ENCODE measurements at places on chromosomes 11 and 22.
A peak's percentile ranks its signal among the peaks of the same experiment; 100 is the strongest.

- no peak overlapping the region for H3K27ac ChIP-seq
- H3K4me1 ChIP-seq: no peaks in the 10 kb centered on the region
- no peak for DNase-seq
- no peak overlapping the region for H3K4me3 ChIP-seq
Observed at GRCh38 chr22:26975865-26976264, 318.5 kb downstream of the MIAT start.

DNA sequence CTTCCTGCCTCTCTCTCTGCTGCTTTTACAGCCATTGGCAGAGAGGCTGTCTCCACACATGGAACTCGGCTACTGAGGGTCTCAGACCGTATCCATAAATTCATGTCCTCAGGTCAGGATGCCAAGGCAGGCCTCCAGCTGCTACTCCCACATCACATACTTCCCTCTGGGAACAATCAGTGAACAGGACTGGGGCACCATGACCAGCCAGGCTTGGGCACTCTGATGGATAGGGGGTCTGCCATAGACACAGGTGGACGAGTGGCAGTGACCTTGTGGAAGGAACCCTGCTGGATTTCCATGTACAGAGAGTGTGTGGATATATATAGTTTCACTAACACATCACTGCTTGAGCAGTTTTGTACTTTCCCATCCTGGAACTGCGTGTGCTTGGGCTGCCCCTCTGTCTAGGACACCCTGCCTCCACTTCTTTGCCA, 97.7 kb upstream of the PARVA start:
- no peak for DNase-seq
- no peaks in the 10 kb centered on the region for H3K36me3 ChIP-seq
- no peaks in the 10 kb centered on the region for H3K4me1 ChIP-seq
- H3K27me3 ChIP-seq: no peaks in the 10 kb centered on the region

DNA sequence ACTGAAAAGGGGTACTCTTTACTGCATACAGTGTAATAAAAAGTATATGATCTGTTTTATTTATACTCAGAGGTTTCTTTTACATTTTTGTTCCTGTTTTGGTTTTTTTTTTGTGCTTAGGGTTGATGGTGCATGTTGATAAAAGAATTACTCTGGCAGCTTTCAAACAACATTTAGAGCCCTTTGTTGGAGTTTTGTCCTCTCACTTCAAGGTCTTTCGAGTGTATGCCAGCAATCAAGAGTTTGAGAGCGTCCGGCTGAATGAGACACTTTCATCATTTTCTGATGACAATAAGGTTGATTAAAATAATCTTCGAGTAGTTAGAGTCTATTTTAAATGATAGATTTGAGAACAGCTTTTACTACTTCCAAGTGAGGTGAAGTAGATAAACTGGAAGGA, 60.6 kb downstream of the DKK3 start:
- no peak for DNase-seq
- no peaks in the 10 kb centered on the region for H3K4me1 ChIP-seq
- no peaks in the 10 kb centered on the region for H3K27me3 ChIP-seq

GRCh38 chr11:44893846-44894617, 56.7 kb downstream of the TP53I11 start:
- no peak overlapping the region for H3K4me3 ChIP-seq
- no peaks in the 10 kb centered on the region for H3K27me3 ChIP-seq
- DNase-seq: peak; percentile 42
- H3K27ac ChIP-seq: no peak overlapping the region
- H3K4me1 ChIP-seq: no peaks in the 10 kb centered on the region
- H3K36me3 ChIP-seq: peaks cover 17% of the 10 kb centered on the region

DNA sequence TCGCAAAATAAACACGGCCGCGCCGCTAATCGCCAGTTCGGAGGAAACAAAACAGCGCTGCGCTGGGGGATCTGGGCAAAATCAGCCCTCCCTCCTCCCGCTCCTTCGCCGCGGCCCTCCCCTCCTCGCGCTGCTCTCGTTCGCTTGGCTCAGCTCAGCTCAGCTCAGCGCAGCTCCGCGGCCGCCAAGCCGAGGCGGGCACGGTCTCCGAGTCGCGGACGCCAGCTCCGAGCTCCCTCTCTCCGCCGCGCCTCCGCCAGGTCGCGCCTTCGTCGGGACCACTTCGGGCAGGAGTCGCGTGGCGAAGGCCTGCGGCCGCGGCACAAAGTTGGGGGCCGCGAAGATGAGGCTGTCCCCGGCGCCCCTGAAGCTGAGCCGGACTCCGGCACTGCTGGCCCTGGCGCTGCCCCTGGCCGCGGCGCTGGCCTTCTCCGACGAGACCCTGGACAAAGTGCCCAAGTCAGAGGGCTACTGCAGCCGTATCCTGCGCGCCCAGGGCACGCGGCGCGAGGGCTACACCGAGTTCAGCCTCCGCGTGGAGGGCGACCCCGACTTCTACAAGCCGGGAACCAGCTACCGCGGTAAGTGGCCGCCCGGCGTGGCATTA, at the start of gene SPON1:
TSS of gene SPON1 (plus strand) at position 162 of the 607 bp plus-strand sequence. CDS start at position 344, 182 bp downstream.
- H3K36me3 ChIP-seq: no peaks in the 10 kb centered on the region
- no peak within 1 kb of the TSS for H3K27ac ChIP-seq
- H3K4me1 ChIP-seq: peaks cover 20% of the 10 kb centered on the region
- no peak for DNase-seq
- H3K4me3 ChIP-seq: peak within 1 kb of the TSS; percentile 40
- H3K27me3 ChIP-seq: peaks cover 13% of the 10 kb centered on the region

DNA sequence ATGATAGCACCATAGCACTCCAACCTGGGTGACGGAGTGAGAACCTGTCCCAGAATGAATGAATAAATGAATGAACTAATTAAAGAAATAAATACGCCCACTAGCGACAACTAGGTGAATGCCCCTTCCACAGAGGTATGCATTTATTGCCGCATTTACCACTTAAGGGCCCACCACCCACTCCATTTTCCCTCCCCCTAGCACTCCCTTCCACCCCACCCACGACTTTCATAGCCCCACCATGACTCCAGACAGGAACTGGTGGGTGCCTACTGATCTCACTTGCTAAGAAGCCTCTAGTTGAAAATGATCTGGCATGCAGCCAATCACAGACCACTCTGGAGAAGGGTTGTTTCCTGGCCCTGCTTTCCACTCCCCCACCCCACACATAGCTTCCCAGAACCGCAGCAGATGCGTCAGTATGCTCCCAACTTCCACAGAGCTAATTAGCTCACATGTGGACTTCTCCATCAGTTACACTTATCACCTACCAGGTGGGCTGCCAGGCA, 167.6 kb downstream of the WT1 start:
- H3K4me3 ChIP-seq: no peak overlapping the region
- no peak for DNase-seq
- no peak overlapping the region for H3K27ac ChIP-seq
- H3K4me1 ChIP-seq: no peaks in the 10 kb centered on the region
- no peaks in the 10 kb centered on the region for H3K27me3 ChIP-seq
- no peaks in the 10 kb centered on the region for H3K36me3 ChIP-seq

DNA sequence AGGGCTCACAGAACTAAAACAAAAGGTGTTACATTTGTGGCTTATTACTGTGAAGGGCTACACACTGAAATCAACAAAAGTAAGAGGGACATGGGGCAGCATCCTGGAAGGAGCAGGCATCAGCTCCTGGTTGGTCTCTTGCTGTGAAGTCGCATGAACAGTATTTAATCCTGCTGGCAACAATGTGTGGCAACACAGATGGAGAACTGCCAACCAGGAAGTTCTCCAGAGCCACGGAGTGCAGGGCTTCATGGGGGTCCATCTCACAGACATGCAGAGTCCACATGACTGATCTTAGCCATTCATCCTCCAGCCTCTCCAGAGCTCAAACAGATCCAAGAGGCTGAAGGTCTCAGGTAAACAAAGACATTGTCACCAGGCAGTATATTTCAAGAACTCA, 32.8 kb upstream of the FGF3 start:
- H3K4me1 ChIP-seq: no peaks in the 10 kb centered on the region
- H3K36me3 ChIP-seq: no peaks in the 10 kb centered on the region
- H3K27ac ChIP-seq: no peak overlapping the region
- H3K4me3 ChIP-seq: no peak overlapping the region
- H3K27me3 ChIP-seq: peaks cover 7% of the 10 kb centered on the region

- H3K27ac ChIP-seq: no peak overlapping the region
- no peaks in the 10 kb centered on the region for H3K27me3 ChIP-seq
- no peaks in the 10 kb centered on the region for H3K4me1 ChIP-seq
- no peak overlapping the region for H3K4me3 ChIP-seq
- H3K36me3 ChIP-seq: no peaks in the 10 kb centered on the region
Observed at GRCh38 chr11:36073411-36074203, 129.7 kb downstream of the LDLRAD3 start.

DNA sequence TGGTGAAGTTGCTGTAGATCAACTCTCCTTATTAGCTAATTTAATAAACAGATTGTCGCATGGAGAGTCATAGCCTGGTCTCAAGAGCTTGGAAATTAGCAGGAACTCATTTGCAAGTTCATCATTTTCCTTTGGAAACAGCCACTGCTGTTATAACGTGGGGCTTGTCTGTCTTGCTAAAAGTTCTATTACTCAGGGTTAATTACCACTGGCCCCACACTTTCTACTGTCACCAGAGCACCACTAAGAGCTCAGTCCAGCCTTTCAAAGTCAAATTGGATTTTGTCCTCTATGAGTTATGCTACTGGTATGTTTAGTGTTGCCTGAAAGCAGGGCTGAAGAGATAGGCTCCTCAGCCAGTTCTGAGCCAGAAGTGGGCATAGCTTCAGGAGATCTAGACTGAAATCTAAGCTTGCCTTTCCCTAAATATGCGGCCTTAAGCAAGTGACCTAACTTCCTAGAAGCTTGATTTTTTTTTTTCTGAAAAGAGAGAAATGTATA, 292.2 kb downstream of the INSC start:
- no peaks in the 10 kb centered on the region for H3K27me3 ChIP-seq
- H3K4me3 ChIP-seq: no peak overlapping the region
- no peak for DNase-seq
- no peaks in the 10 kb centered on the region for H3K36me3 ChIP-seq
- H3K27ac ChIP-seq: no peak overlapping the region

DNA sequence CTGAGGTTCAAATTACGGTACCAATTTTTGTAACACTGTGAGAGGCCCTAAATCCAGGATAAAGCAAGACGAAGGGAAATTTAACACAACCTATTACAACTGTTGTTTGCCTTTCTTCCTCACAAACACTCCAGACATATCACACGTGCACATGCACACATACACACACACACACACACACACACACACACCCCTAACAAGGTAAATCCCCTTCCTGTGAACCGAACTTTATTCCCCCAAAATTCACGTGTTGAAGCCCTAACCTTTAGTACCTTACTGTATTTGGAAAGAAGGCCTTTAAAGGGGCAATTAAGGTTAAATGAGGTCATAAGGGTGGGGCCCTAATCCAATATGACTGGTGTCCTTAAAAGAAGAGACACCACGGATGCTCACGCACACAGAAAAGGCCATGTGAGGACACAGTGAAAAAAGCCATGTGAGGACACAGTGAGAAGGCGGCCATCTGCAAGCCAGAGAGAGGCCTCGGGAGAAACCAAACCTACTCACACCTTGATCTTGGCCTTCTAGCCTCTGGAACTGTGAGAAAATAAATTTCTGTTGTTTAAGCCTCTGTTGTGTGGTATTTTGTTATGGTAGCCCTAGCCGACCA, 1.8 kb downstream of the SERGEF start:
- peaks cover 11% of the 10 kb centered on the region for H3K36me3 ChIP-seq
- no peak overlapping the region for H3K27ac ChIP-seq
- H3K4me1 ChIP-seq: peaks cover 7% of the 10 kb centered on the region
- no peak for DNase-seq

GRCh38 chr11:118275176-118275575, 11.1 kb upstream of the MPZL2 start:
- no peak overlapping the region for H3K27ac ChIP-seq
- no peaks in the 10 kb centered on the region for H3K36me3 ChIP-seq
- no peak for DNase-seq
- H3K4me1 ChIP-seq: no peaks in the 10 kb centered on the region
- no peak overlapping the region for H3K4me3 ChIP-seq

DNA sequence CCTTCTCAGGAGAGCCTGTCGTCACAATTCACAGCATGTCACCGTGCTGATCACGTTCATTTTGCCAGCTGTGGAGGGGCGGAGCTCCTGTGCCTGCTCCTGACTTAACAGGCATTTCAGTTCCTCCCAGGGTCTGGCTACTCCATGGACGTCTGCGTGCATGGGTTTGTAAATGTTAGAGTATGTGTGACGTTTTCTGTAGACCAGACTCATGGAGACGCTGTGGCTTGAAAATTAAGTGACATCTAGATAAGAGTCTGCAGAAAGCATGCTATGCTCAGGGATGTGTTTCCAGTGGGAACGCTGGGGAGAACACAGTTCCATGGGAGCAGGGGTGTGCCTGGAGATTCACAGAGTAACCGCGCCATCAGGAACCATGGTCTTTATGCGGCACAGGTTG, 804.0 kb downstream of the TBC1D22A start:
- no peak for DNase-seq
- H3K27me3 ChIP-seq: no peaks in the 10 kb centered on the region
- H3K36me3 ChIP-seq: no peaks in the 10 kb centered on the region
- H3K4me3 ChIP-seq: no peak overlapping the region

GRCh38 chr11:22688914-22689313, 22.5 kb downstream of the GAS2 start:
- no peak overlapping the region for H3K27ac ChIP-seq
- no peaks in the 10 kb centered on the region for H3K27me3 ChIP-seq
- H3K4me3 ChIP-seq: no peak overlapping the region
- no peaks in the 10 kb centered on the region for H3K36me3 ChIP-seq
- H3K4me1 ChIP-seq: no peaks in the 10 kb centered on the region

DNA sequence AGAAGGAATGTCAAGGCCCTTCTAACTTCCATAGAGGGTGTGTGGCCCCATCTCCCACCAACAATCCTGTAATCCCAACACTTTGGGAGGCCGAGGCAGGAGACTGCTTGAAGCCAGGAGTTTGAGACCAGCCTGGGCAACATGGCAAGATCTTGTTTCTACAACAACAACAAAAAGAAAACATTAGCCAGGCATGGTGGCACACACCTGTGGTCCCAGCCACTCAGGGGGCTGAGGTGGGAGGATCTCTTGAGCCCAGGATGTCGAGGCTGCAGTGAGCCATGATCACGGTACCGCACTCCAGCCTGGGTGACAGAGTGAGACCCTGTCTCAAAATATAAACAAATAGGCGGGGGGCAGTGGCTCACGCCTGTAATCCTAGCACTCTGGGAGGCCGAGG, 16.9 kb downstream of the TSPAN32 start:
- no peaks in the 10 kb centered on the region for H3K27me3 ChIP-seq
- H3K36me3 ChIP-seq: no peaks in the 10 kb centered on the region
- DNase-seq: no peak

DNA sequence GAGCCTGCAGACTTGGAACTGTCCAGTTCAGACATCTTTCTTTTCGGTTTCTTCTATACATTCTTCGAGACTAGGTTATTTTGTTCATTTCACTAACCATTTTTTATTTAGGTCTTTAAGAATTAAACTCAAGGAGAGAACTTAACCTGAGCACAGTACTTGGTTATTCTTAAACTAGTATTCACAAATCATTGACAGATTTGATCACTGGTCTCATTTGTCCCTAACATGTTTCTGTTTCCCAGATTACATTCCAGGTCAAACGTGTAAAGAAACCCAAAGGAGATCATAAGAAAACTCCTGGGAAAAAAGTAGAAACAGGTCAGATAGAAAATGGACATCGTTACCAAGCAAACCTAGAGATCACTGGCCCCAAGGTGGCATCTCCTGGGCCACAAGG, 85.1 kb downstream of the TTC17 start:
- H3K4me3 ChIP-seq: no peak overlapping the region
- H3K4me1 ChIP-seq: no peaks in the 10 kb centered on the region
- H3K27ac ChIP-seq: no peak overlapping the region
- peaks cover 78% of the 10 kb centered on the region for H3K36me3 ChIP-seq
- no peak for DNase-seq

- DNase-seq: no peak
- H3K4me1 ChIP-seq: no peaks in the 10 kb centered on the region
- H3K4me3 ChIP-seq: no peak overlapping the region
- no peak overlapping the region for H3K27ac ChIP-seq
- no peaks in the 10 kb centered on the region for H3K27me3 ChIP-seq
Observed at GRCh38 chr11:79086056-79086455, 354.8 kb downstream of the TENM4 start.
